Activated CD8-positive, alpha-beta memory T cell treated with anti-CD3 and anti-CD28 coated beads for 48 hours (primary cell): ENCODE measurements at places on chromosomes 11 and 22.

GRCh38 chr11:3822312-3822711 lies 14.0 kb downstream of the PGAP2 start:
- DNase-seq, result no peak

GRCh38 chr11:42012271-42012670 lies 552.8 kb upstream of the LRRC4C start:
- no peak for DNase-seq

- no peak for DNase-seq
Measured at GRCh38 chr11:78400116-78400515, 17.5 kb downstream of the GAB2 start.

- no peak for DNase-seq
Measured at GRCh38 chr11:116073854-116074837, 569.9 kb upstream of the CADM1 start.

- DNase-seq, result no peak
Measured at GRCh38 chr11:5796541-5796940, 5.5 kb upstream of the OR52N1 start.
